ENCODE measurements at places on chromosomes 7 and 10. TPM values are rescaled to one million over a fixed set of nuclear protein-coding genes. Genes with fewer than 3 reads are reported as not detected.

DNA sequence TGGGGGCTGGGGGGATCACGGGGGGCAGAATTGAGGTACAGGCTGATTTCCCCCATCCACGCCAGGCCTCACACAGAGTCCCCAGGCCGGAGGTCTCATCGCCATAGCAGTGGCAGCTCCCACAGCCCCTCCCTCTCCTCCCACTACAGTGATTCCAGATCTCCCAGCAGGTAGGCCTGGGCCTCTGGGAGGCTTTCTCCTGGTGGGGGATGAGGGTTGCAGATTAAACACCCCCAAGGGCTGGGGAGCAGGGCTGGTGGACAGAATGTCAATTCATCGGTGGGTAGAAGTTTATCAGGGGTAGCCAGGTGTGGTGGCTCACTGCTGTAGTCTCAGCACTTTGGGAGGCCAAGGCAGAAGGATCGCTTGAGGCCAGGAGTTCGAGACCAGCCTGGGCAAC lies 37.2 kb upstream of the HSPB1 start:
- DNase-seq: no peak

GRCh38 chr10:68087685-68088401 lies 12.8 kb upstream of the HERC4 start:
- DNase-seq: no peak

DNA sequence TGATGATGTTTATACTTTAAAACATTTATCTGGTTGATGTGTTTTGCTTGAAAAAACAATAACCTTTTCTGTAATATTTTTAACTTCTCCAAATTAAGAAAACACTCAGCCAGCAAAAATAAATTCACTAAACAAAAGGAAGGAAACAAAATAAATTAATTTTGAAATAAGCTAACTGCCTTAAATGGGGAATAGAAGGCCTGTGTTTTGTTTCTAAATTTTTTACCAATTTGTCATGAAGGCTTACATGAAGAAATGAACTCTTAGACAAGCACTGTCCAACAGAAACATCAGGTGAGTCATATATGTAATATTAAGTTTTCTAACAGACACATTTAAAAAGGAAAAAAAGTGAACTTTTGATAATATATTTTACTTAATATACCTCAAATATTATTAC lies 68.5 kb downstream of the LRRN3 start:
- DNase-seq: no peak

- DNase-seq: no peak
Measured at GRCh38 chr10:16700331-16700730, 116.9 kb downstream of the RSU1 start.

GRCh38 chr10:17033529-17034260 lies 95.9 kb downstream of the CUBN start:
- no peak for DNase-seq

- no peak for DNase-seq
Measured at GRCh38 chr7:36301914-36302771, 87.5 kb upstream of the ANLN start.

KDM7A gene
- 27.4 TPM for total RNA-seq

C10orf67 gene
- not detected for total RNA-seq

GRCh38 chr10:76937181-76937600 lies 700.4 kb downstream of the KCNMA1 start:
- DNase-seq: no peak

DNA sequence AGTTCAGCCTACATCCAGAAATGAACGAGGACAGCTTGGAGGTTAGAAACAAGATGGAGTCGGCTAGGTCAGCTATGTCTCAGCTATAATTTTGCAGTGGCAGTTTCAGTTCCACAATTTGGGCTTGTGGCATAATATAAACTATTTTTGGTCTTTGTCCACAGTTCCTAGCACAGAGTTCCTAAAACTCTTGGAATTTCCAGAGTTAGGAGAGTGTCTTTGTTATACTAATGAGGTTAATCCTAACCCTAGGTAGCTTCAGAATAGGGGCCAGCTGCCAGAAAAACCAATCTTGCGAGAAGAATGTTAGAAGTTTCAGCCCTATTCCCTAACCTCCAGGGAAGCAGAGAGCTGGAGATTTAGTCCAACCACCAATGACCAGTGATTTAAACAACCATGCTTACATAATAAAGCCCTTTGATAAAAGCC lies 131.9 kb downstream of the AKR1D1 start:
- DNase-seq: no peak

FEZF1 gene
- not detected for total RNA-seq
